ENCODE measurements at places on chromosomes 2 and 18.

GRCh38 chr18:22734791-22735627 is 198.1 kb upstream of the RBBP8 start:
- DNase-seq: no peak

- DNase-seq: no peak
Observed at GRCh38 chr2:223925106-223925505, 20.0 kb downstream of the WDFY1 start.

GRCh38 chr2:195622966-195623365 is 34.1 kb upstream of the SLC39A10 start:
- no peak for DNase-seq

DNA sequence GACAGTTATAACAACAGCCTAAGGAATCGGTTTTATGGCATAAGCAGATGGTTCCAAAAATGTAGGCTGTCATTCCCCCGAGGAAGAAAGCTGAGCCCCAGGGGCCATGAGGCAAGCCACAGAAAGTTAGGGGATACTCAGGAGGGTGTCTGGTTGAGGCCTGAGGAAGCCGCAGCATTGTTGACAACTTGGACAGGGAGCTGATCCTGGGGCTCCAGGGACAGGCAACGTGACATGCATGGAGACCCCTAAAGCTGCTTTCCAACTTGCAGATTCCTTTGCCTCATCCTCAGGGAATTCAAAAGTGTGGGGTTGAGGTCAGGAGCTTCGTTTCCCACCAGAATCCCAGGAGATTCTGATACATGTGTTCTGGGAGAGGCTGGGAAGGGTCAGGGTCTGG is 20.9 kb downstream of the CELF4 start:
- no peak for DNase-seq

DNA sequence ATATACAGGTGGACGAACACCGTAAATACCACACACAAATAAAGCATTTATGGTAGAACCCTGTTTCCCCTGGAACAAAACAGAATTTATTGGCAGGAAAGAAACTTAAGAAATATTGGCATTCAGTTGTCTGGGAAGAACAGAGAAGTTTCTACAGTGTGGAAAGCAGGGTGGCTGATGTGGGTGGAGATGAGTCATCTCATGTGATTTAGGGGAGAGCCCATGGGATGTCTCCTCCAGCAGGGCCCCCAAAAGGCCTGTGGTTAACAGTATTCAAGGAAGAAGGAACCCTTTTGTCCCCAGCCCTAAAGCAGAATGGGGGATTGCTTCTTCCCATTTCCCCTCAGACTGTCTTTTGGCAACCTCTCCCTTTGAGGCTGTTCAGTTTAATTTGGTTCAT is 24.2 kb downstream of the SIX3 start:
- no peak for DNase-seq
